Heart right ventricle (tissue), 16 donors: ENCODE measurements at places on chromosomes 5 and 9. TPM values are rescaled to one million over a fixed set of nuclear protein-coding genes. Genes with fewer than 3 reads are reported as not detected.

- no peak overlapping the region for H3K4me3 ChIP-seq
- no peaks in the 10 kb centered on the region for H3K27me3 ChIP-seq
- H3K36me3 ChIP-seq, result no peaks in the 10 kb centered on the region
- H3K4me1 ChIP-seq, result no peaks in the 10 kb centered on the region
These were observed 803.3 kb downstream of the DTWD2 start for GRCh38 chr5:118185018-118185417.

- no peaks in the 10 kb centered on the region for H3K36me3 ChIP-seq
- H3K4me1 ChIP-seq, result peaks cover 12% of the 10 kb centered on the region
- H3K4me3 ChIP-seq, result no peak overlapping the region
- DNase-seq, result no peak
These were observed 6.1 kb upstream of the ZNF79 start for GRCh38 chr9:127418037-127418471.

DNA sequence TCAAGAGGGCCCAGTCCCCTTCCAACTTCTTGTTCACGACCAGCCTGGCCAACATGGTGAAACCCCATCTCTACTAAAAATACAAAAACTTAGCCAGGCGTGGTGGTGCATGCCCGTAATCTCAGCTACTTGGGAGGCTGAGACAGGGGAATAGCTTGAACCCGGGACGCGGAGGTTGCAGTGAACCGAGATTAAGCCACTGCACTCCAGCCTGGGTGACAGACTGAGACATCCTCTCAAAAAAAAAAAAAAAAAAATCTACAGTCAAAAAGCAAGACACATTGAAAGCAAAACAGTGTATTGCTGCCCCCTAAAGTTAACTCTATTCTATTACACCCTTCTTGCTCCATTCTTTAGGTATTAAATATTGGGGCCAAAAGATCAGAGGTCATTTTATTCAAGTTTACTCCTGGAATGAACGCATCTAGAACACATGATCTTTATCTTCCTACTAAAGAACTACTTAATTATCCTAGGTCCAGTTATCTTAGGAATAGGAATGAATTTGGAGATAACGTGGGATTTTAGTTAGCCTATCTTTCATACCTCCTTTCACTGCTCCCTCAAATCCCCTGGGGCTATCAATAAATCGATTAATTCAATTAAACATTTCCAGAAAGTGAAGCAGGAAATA lies 2.4 kb downstream of the ATG12 start:
- no peak overlapping the region for H3K27ac ChIP-seq
- H3K4me3 ChIP-seq, result no peak overlapping the region
- no peak for DNase-seq
- no peaks in the 10 kb centered on the region for H3K27me3 ChIP-seq
- H3K4me1 ChIP-seq, result peaks cover 29% of the 10 kb centered on the region

GRCh38 chr5:90632791-90633190 lies 74.2 kb downstream of the ADGRV1 start:
- H3K27ac ChIP-seq, result no peak overlapping the region
- no peaks in the 10 kb centered on the region for H3K4me1 ChIP-seq
- DNase-seq, result no peak
- H3K36me3 ChIP-seq, result no peaks in the 10 kb centered on the region
- H3K4me3 ChIP-seq, result no peak overlapping the region

DNA sequence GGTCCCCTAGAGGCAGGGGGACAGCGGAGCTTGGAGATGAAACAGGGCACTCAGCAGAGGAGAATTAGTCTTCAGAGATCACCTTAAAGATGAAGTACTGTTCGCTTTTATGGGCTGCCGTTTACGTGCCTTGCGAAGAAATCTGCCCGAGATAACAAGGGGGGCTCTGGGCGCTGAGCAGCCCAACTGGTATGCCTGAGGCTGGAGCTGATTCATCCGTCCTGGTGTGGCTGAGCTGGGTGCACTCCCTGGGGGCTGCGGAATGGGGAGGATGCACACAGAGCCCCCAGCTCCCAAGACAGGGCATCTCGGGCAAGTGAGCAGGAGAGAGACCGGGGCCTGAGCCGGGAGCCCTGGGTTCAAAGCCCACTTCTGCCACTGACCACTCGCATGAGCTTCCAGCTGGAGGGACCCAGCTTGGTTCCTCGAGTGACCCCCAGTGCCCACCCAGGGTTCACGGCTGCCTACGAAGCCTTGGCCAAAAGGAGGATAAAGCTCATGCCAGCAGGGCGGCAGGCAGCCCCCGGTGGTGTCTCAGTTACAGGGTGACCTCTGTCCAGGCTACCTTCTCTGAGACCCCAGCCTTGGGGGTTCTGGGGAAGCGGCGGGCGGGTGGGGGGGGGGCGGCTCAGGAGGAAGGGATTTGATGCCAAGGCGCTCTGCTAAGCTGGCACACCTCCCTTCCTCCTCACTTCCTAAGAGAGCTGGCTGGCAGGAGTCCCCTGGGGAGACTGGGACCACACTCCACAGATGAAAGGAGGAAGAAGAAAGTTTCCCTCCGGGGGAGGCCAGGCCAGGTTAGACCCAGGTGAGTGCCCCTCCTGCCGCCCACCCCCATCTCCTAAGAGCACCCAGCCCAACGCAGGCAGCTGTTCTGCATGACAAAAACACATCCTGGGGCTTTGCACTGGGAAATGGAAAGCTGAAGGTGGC lies 5.7 kb downstream of the FIBCD1 start:
- peak overlapping the region; percentile 81 for H3K27ac ChIP-seq
- H3K4me1 ChIP-seq, result peaks cover 14% of the 10 kb centered on the region
- H3K4me3 ChIP-seq, result no peak overlapping the region

GRCh38 chr5:111603446-111603827 lies 91.1 kb upstream of the STARD4 start:
- H3K4me3 ChIP-seq, result no peak overlapping the region
- H3K27me3 ChIP-seq, result no peaks in the 10 kb centered on the region
- no peaks in the 10 kb centered on the region for H3K4me1 ChIP-seq
- no peaks in the 10 kb centered on the region for H3K36me3 ChIP-seq
- no peak for DNase-seq

- no peak for DNase-seq
- no peaks in the 10 kb centered on the region for H3K27me3 ChIP-seq
- no peak overlapping the region for H3K27ac ChIP-seq
- no peak overlapping the region for H3K4me3 ChIP-seq
- H3K4me1 ChIP-seq, result no peaks in the 10 kb centered on the region
These were observed 10.5 kb downstream of the TAL2 start for GRCh38 chr9:105672711-105673234.

- H3K27me3 ChIP-seq, result no peaks in the 10 kb centered on the region
- H3K27ac ChIP-seq, result no peak overlapping the region
- H3K36me3 ChIP-seq, result peaks cover 100% of the 10 kb centered on the region
- no peak for DNase-seq
- peaks cover 19% of the 10 kb centered on the region for H3K4me1 ChIP-seq
These were observed 11.9 kb upstream of the DDX41 start for GRCh38 chr5:177528631-177529030.

DNA sequence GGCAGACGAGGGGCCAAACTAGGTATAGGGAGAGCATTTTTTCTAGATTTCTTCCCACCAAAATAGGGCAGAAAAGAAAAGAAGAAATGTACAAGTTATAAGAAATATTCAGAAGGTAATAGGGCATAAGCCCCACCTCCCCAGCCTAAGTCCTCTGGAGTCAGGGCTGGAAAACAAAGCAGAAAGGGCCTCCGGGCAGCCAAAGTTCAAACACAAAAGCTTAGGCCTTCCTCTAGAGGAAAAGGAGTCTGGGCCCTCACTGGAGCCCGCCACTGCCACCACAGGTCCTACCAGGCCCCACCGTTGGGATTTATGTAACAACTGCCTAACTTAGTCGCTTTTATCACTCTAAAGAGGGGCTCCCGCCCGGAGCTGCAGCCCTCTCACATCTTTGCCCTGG lies 27.6 kb downstream of the TBC1D2 start:
- no peak for DNase-seq
- no peaks in the 10 kb centered on the region for H3K27me3 ChIP-seq
- peaks cover 60% of the 10 kb centered on the region for H3K36me3 ChIP-seq

DNA sequence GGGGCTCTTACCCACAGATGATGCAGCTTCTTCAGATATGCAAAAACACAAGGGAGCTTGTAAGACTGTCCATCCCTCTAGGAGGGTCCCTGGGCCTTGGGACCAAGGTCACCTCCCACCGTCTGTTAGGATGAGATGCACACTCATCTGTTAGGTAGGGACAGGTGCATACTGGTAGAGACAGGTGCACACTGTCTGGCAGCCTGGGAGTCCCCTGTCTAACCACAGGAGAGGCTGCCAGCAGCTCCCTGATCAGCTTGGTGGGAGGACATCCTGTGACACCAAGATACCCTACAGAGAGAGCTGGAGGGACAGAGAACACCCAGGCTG lies 13.2 kb downstream of the TSPAN17 start:
- peaks cover 39% of the 10 kb centered on the region for H3K27me3 ChIP-seq
- DNase-seq, result no peak
- peaks cover 23% of the 10 kb centered on the region for H3K4me1 ChIP-seq
- H3K4me3 ChIP-seq, result no peak overlapping the region
- peaks cover 22% of the 10 kb centered on the region for H3K36me3 ChIP-seq
- H3K27ac ChIP-seq, result no peak overlapping the region

- H3K27ac ChIP-seq, result no peak overlapping the region
- H3K36me3 ChIP-seq, result no peaks in the 10 kb centered on the region
- no peaks in the 10 kb centered on the region for H3K27me3 ChIP-seq
- H3K4me1 ChIP-seq, result peaks cover 3% of the 10 kb centered on the region
- peak; percentile 9 for DNase-seq
- no peak overlapping the region for H3K4me3 ChIP-seq
These were observed 1096.3 kb upstream of the DMAC1 start for GRCh38 chr9:8895861-8896224.

DNA sequence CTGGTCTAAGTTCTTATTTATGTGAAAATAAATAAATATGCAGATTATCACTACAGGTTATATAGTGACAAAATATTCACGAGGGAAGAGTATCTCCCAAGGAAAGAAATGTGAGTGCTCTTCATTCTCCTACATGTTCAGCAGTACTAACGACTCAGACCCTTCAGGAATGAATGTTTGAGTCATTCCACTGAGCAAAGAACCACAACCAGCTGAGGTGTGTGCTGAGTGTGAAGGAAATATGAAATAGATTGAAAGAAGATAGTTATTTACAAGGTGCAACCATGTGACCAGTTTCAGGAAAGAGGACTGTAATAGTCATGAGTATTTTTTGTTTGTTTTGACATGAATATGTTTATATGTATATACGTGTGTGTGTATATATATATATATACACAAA lies 228.7 kb downstream of the TUSC1 start:
- no peak for DNase-seq
- H3K27ac ChIP-seq, result no peak overlapping the region
- no peak overlapping the region for H3K4me3 ChIP-seq
- no peaks in the 10 kb centered on the region for H3K27me3 ChIP-seq

DNA sequence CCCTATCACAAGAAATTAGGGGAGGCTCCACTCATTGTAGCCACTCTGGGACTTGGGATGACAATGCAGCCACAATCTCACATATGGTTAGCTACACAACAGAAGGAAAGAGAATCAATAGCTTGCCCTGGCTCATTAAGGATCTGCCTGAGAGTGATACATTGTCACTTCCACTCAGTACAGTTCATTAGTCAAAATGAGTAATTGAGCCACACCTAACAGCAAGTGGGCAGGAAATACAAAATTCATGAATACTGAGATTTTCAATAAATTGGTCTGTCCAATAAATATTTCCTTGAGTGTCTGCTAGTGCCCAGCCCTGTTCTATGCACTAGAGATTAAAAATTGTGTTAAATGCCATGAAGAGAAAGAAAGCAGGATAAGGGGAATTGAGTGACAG lies 231.3 kb upstream of the NR4A3 start:
- H3K27ac ChIP-seq, result no peak overlapping the region
- H3K27me3 ChIP-seq, result no peaks in the 10 kb centered on the region
- H3K4me3 ChIP-seq, result no peak overlapping the region
- DNase-seq, result no peak

DNA sequence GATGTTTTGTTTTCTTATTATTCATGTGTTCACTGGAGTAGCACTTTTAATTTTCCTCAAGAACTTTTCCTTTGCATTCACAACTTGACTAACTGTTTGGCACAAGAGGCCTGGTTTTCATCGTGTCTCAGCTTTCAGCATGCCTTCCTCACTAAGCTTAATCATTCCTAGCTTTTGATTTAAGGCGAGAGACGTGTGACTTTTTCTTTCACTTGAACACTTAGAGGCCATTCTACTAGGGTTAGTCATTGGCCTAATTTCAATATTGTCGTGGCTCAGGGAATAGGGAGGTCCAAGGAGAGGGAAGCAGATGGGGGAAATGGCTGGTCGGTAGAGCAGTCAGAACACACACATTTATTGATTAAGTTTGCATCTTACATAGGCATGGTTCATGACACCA lies 94.0 kb downstream of the ZNF462 start:
- no peak overlapping the region for H3K4me3 ChIP-seq
- no peak overlapping the region for H3K27ac ChIP-seq
- peaks cover 6% of the 10 kb centered on the region for H3K4me1 ChIP-seq
- peaks cover 18% of the 10 kb centered on the region for H3K36me3 ChIP-seq

Gene PAX5
- not detected for total RNA-seq

Gene BHMT
- total RNA-seq, result not detected

Gene CLTB
- 205 TPM for total RNA-seq

Gene ADAMTS19
- total RNA-seq, result 0.30 TPM

Gene ODF2
- total RNA-seq, result 14.3 TPM

Gene SLC34A3
- total RNA-seq, result not detected
